Left lung (tissue), 14 donors: ENCODE measurements at places on chromosomes 7 and 10. TPM values are rescaled to one million over a fixed set of nuclear protein-coding genes. Genes with fewer than 3 reads are reported as not detected.
A peak's percentile ranks its signal among the peaks of the same experiment; 100 is the strongest.

Gene TWIST1
- total RNA-seq: not detected

Gene STAMBPL1
- 9.9 TPM for total RNA-seq

Gene IPMK
- total RNA-seq: 4.7 TPM

Gene SAP25
- total RNA-seq: 6.3 TPM

Gene MAD1L1
- 50.9 TPM for total RNA-seq

Gene GTF2I
- 220 TPM for total RNA-seq

Gene KCNMA1
- total RNA-seq: 14.8 TPM

DNA sequence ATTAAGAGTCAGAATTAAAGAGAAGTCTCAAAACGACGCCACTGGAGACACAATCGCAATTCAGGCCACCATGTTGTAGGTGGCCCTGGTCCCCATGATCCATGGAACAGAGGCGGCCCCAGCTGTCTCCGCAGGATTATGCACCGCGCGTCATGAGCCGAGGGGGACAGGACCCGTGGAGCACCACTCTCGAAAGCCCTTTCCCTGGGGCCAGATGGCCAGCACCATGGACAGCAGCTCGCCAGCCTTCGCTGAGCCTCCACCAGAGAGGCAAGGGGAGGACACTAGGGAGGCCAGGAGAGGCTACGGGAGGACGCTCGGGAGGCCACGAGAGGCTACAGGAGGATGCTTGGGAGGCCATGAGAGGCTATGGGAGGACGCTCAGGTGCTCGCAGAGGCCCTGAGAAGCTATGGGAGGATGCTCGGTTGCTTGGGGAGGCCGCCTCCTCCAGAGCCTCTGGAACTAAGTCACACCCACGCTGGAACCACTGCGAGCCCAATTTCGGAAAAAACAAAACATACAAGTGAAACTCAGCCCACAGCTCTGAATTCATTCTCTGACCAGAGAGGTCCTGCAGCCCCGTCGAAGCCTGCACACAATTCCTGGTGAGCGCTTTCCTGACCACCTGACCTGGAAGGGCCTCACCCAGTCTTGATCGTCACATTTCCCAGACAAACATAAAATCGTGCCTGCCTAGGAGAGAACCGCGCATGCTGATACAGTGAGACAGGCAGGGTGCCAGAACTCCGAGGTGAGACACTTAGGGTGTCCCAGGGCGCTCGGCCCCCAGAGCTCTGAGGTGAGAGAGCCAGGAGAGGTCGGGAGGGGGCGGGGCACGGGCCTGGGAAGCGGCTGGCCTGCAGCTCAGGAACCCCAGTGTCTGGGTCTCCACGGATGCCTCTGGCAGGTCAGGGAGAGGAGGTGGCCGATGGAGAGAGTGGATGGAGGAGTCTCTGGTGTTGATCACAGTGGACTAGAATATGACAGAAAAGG lies 224.4 kb downstream of the PTPRN2 start:
- no peak for DNase-seq

DNA sequence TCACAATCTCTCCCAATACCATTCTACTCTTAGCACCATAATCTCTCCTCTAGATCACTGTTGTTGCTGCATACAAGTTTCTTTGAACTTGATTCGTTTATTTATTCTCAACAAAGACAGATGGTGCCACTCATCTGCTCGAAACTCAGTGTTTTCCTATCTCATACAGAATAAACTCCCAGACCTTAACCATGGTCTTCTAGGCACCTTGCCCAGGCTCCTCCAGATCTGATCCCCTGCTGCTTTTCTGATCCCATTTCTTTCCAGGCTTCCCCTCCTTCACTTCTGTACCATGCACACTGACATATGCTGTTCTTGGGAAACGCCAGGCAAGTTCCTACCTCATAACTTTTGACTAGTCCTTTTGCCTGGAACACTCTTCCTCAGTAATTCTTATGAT lies 645.7 kb downstream of the DNAJB9 start:
- no peak for DNase-seq

- DNase-seq: peak; percentile 37
Observed at GRCh38 chr7:103065667-103066066, 8.9 kb downstream of the FBXL13 start.

GRCh38 chr10:3471472-3471871 lies 298.9 kb upstream of the PITRM1 start:
- DNase-seq: no peak

DNA sequence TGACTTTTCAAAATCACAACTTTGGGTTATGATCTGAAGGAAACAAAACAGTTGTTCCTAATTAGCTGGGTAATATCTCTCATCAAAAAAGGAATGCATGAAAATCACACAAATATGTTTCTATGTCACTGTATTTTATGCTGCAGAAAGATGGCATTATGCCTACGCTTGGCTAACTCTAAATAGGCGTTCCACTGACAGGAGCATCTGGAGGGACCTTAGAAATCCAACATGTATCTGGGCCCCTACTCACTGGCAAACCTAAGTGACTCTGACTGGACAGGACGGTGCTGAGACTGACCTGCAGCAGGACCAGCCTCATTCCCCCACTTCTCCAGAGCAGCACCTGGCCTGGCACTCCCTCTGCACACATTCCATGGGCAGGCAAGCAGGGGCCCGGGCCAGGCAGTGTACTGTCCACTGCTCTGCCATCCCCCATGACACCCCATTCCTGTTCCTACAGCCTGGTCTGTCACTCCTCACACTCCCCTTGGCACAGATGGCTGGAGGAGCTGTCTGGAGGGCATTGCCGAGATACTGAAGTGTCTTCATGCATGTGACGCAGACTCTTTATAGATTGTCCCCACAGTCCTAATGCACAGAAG lies 2.6 kb upstream of the MYL7 start:
- no peak for DNase-seq

- peak; percentile 73 for DNase-seq
Observed at GRCh38 chr7:99579956-99580777, 17.9 kb upstream of the TMEM225B start.

GRCh38 chr10:68239596-68240150 lies 7.8 kb upstream of the ATOH7 start:
- no peak for DNase-seq

DNA sequence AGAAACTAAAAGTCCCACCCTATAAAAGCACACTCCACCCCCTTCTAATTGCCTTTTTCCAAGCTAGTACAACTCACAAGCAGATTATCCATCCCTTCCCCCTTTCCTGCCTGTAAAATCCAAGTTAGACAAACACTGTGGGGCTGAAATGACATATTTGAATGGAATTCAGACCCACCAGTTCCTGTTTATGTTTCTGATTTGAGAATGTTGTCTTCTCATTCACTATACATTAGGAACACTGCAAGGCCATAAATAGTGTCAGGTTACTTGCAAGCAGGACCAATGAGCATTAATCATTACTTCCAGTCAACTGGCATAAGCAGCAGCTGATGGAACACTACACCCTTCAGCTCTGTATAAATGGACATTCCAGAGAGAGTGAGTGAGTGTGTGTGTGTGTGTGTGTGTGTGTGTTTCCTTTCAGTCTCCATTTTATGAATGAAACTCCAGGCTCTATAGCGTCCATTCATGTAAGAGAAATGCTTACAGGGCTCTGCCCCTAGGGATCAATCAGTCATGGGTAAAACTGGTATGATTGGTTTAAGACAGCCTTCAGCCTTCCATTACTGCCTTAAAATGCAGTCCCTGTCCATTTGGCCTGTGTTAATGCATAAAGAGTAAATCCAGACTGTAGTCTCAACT lies 69.3 kb downstream of the ETV1 start:
- no peak for DNase-seq

DNA sequence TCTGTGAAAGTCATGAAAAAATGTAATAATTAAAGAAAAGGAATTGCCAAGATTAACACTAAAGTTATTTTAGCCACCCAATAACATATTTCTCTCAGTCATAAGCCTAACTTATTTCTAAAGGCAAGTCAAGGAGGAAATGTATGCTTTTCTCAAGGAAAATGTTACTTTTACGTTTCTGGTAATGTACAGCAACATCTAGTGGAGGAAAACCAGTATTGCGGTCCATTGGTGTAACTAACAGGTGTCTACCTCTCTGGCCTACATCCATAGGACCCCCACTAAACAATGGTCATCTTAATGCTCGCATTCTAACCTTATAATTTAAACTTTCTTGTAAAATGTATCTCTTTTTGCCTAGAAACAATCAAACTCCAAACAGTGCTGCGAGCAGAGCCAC lies 437.5 kb downstream of the KIF20B start:
- DNase-seq: no peak

DNA sequence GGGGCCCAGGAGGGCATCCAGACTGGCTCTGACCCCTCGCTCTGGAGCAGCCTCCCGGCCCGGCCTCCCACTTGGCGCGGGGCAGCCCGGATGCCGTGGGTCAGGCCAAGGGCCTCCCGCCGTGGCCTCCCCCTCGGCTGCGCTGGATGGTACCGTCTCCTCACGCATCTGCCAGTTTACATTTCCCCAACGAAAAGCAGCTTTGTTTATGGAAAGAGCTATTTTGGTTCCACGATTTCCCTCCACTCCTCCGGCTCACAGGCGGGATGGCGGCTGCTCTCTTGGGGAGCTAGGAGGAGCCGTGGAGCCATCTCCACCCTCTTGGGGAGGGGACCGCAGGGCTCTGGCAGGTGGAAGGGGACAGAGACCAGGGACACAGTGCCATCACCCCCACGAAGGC lies 93.2 kb upstream of the MYL10 start:
- no peak for DNase-seq

- DNase-seq: no peak
Observed at GRCh38 chr10:48567346-48567745, 37.5 kb downstream of the ARHGAP22 start.

DNA sequence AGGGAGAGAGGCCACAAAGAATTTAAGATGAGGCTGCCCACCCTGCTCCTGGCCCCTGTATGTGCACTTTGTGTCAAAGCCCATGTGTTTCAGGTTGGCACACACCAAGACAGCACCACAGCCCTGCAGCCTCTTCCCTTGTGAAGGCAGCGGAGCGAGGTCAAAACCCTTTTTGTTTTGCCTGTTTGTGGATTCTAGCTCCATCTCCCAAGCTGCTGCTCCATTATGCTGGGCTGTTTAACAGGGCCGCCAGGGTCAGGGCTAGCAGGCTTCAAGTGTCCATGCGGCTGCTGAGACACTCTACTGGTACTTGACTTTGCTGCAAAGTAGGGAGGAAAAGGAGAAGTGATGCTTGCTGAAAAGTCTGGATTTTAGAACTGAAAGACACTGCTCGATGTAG lies 142.3 kb upstream of the EFCAB10 start:
- DNase-seq: peak; percentile 51

GRCh38 chr10:77349226-77349625 lies 288.4 kb downstream of the KCNMA1 start:
- no peak for DNase-seq

DNA sequence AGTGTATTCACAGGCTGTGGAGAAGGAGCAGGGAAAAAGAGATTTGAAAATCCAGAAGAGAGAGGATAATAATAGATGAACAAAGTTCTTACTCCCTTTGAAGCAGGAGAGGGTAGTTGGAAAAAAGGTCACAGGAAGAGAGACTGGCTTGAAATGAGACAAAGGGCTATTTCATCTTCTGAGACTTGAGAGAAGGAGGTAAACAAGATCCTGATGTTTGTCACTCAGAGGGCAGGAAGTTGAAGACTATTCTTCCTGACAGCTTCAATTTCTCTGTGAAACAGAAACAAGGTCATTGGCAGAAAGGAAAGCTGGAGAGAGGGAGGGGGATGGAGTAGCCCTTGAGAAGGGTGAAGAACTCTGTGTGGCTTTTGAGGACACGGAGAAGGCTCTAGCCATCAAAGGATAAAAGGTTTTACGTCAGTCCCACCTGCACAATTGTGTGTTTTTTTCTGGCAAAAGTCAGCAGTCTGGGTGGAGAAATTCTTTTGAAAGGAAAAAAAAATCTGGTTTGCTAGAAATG lies 216.1 kb upstream of the STEAP4 start:
- no peak for DNase-seq

- DNase-seq: no peak
Observed at GRCh38 chr7:132521423-132521822, 54.8 kb downstream of the PLXNA4 start.

GRCh38 chr7:80946858-80947257 lies 28.0 kb upstream of the SEMA3C start:
- DNase-seq: no peak

DNA sequence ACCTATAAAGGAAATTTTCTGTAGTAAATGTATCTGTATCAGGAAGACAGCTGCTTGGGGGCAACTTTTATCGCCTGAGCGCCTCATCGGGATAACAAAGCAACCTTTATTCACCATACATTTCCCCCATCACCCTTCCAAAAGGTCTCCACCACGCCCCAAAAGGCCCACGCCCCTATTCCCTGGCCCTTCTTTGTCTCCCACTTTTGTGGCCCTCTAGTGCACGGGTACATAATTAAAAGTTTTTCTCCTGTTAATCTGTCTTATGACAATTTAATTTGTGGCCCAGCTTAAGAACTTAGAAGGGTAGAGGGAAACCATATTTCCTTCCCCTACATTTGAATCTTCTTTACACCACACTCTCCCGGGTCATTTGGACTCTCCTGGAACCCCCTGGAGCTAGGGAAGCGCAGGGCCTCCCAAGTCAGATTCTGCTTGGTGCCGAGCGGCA lies 625 bp downstream of the RP9 start:
- no peak for DNase-seq

DNA sequence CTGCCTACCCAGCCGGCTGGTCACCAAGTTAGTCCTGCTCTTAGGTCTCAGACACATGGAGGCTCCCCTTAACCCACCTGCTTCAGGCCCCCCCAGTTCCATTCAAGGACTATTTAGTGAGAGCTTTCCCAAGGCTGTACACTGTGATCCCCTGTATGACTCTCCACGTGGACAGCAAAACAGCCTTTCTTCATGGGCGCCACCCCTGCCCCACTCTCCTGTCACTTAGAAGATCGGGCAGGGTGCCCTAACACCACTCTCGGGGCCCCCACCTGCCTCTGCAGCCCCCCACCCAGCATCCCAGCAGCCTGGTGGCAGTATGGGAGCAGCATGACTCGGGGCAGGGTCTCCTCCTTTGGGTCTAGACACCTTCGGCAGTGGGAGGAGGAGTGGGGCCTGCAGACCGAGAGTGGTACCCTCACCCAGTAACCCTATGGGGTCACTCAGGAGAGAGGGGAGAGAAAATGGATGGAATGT lies 116.6 kb downstream of the PTPN20 start:
- no peak for DNase-seq

DNA sequence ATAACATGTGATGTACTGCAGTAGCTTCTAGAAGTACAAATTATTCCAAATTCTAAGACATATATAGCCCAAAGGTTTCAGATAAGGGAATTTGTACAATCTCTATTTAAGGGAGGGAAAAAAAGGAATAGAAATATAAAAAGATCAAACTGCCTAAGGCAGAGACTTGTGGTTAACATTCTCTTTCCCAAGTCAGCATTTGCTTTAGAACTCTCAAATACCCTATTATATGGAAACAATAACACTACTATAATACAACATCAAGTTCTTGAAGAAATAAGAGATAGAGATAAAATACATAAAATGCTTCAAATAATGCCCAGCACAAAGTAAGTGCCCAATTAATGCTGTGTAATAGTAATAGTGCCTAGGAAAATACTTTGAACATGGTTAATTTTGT lies 123.1 kb downstream of the CRPPA start:
- no peak for DNase-seq

GRCh38 chr7:33841031-33841430 lies 64.3 kb upstream of the BMPER start:
- no peak for DNase-seq

- DNase-seq: no peak
Observed at GRCh38 chr10:125081931-125082330, 78.4 kb downstream of the CTBP2 start.

GRCh38 chr7:64314566-64314965 lies 805 bp downstream of the ZNF736 start:
- no peak for DNase-seq
